ENCODE measurements at places on chromosomes 16 and 17.

DNA sequence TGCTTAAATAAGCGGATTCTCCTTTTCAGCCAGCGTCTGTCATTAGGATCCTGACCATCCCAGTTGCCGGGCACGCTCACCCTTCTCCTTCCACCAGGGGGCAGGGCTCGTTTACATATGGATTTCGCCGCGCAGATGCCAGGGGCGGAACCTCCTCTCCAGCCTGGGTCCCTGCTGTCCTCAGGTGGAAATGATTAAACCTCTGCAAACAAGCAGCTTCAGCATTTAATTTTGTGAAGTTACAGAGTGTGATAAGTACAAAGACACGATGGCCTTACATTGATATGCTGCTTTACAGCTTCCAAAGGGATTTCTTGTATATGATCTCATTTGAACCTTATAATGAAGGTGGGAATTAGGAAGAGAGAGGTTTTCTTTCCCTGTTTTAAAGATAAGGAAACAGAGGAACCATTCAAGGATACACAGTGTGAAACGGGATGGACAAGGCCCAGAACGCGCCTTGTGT, 3.9 kb upstream of the KRT28 start:
- peak; percentile 73 for DNase-seq

- DNase-seq = no peak
Measured at GRCh38 chr16:72530434-72530833, 358.5 kb upstream of the PMFBP1 start.

GRCh38 chr17:60601447-60602384, 1.7 kb downstream of the PPM1D start:
- DNase-seq = peak; percentile 39

- DNase-seq = no peak
Measured at GRCh38 chr16:79593074-79593531, 7.4 kb downstream of the MAF start.

DNA sequence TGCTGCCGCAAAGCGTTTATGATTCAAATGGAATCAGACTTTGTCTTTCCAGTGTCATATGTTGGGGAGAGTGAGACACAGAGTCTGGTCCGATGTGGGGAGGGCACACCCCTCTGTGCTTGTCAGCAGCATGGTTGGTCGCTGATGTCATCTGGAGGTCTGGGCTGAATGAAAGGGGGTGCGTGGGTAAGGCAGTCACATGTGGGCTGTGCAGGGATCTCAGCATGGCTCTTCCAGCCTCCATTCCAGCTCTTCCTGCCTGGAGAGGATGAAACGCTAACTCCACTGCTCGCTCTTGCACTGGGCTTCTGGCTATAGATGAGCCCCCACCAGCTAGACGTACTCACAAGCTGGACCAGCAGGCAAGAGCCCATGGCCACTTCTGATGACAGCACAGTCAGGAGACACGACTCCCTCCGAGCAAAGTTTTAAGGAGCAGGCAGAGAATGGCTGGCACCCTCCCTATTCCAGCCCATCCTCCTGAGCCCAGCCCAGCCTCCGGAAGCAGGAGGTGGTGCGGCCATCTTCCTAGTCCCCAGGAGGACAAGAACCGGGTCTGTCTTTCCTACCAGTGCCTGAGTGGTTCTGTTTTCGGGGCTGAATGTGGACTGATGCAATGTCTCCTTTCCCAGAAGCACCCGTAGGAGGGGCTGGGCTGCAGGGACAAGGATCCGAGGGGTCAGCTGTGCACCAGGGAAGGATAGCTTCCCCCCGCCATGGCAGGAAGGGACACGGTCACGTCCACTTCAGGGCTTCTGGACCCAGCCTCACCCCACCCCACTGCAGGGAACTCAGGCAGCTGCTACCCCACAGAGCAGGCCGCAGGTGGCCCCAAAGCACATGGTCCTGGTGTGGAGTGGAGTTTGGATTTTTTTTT, 41.5 kb upstream of the CBFA2T3 start:
- no peak for DNase-seq

- no peak for DNase-seq
Measured at GRCh38 chr16:56438038-56438437, 12.7 kb upstream of the AMFR start.

- no peak for DNase-seq
Measured at GRCh38 chr16:58882292-58882691, 148.2 kb upstream of the GOT2 start.

DNA sequence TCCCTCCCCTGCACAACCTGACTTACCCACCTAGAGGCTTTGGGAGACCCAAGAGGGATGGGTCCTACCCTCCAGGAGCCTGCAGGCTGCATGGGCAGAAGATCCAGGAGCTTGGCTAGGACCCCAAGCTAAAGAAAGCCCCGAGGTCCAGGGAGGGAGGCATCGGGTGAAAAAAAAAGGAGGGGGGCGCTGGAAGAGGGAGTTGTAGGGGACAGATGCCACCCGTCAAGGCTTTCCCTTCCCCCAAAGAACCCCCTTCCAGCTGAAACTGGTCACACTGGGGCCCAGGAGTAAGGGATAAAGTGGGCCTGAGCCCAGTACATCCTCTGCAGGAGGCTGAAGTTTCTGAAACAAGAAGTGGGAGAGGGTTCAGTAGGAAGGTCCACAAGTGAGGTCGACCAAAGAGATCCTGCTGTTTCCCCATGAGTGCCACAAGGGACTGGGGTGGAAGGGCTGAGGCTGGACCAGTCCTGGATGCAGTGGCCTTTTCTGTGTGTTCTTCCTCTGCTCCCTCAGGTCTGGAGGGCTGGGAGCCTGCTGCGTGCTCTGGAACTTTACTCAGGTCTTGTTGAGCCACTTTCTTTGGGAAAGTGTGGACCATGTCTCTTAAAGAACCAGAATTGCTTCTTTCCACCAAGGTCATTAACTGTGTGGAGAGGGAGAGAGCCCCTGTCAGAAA, 14.2 kb upstream of the CBFB start:
- DNase-seq = no peak

DNA sequence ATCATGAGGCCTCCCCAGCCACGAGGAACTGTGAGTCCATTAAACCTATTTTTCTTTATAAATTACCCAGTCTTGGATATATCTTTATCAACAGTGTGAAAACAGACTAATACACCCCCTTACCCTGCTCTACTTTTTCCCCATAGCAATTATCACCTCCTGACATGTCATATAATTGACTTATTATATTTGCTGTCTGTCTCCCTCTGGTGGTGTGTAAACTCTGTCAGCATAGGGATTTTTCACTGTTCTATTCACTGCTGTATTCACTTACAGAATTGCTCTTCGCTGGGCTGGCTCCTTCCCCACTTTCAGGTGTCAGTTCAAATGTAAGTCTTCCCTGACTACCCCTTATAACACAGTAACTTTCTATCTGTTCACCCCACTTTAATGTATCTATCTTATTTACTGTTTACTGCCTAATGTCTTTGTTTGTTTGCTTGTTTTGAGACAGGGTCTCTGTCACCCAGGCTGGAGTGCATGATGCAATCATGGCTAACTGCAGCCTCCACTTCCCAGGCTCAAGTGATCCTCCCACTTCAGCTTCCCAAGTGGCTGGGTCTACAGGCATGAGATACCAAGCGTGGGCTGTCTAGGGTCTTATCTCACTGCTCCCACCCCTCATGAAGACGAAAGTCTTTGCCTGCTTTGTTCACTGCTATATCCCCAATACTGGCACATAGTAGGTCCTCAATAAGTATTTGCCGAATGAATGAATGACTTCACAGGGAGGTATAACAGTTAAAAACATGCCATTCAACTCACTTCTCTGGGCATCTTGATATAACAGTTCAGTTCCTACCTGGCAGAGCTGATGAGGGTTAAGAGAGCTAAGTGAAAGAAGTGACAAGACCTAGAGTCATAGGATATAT, 52.4 kb upstream of the CDH3 start:
- peak; percentile 9 for DNase-seq

GRCh38 chr16:84941921-84942320, 69.4 kb downstream of the ZDHHC7 start:
- no peak for DNase-seq

- no peak for DNase-seq
Measured at GRCh38 chr17:79097226-79098055, 22.8 kb downstream of the ENGASE start.

GRCh38 chr17:77555741-77556291, 402.7 kb upstream of the TNRC6C start:
- peak; percentile 92 for DNase-seq

- no peak for DNase-seq
Measured at GRCh38 chr16:49834531-49835151, 21.3 kb downstream of the ZNF423 start.

GRCh38 chr16:28149011-28149888, 62.5 kb downstream of the XPO6 start:
- no peak for DNase-seq

GRCh38 chr16:57379579-57379978, 7.3 kb downstream of the CX3CL1 start:
- no peak for DNase-seq

DNA sequence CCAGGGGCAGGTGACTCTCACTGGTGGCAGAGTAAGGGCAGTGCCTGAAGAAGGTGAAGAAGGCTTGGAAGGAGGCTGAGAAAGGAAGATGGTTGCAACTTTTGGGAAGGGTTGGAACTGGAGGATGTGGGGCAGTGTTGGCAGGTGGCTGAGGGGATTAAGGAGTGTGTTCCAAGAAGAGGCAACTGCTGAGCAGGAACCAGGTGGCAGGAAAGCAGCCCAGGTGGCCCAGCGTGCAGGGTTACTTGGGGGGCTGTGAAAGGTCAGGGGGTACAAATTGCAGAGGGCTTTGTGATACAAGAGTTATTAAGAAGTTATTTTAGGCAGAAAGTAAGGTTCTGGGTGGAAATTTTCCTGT, 28.6 kb downstream of the WSCD1 start:
- DNase-seq = no peak

DNA sequence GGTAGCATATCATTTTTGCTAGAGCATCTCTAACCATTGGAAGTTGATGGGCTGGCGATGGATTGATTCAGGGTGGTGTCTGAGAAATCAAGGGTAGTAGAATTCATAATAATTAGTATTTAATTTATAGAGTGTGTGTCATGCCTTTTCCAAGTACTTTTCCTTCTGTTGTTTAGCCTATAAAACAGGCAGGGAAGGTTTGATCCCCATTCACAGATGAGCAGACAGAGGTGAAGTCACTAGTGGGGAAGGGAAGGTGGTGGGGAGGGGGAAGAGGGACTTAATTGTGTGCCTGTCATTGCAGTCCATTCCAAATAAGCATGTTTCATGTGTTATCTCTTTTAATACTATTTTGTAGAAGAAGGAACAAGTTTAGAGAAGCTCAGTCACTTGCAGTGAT, 131.3 kb downstream of the MSI2 start:
- DNase-seq = no peak

- DNase-seq = no peak
Measured at GRCh38 chr17:49292901-49293300, 62.3 kb upstream of the PHOSPHO1 start.

DNA sequence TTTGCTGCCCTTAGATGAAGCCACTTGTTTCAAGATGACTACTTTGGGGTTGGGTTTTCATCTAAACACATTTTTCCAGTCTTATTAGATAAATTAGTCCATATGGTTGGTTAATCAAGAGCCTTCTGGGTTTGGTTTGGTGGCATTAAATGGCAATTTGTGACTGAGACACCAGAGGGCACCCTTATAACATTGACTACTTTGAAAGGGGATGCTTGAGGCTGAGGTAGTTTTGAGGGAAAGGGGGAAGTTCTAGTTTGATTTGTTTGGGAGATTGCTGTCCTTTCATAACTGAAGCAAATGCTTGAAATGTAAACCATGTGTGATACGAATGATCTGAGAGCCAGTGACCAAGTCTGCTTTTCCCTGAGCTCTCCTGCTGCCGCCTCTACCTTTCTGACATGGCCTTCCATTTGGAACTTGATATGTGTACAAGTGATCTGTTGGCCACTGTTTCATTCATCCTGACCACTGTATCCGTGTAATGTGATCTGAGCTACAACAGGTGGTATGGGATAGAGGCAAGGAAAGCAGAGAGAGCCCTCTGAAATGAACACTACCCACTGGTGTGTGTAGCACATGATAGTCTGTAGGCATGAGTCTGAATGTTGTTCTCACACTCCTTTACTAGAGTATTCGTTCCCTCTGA, 5.8 kb upstream of the RARA start:
- DNase-seq = peak; percentile 90

DNA sequence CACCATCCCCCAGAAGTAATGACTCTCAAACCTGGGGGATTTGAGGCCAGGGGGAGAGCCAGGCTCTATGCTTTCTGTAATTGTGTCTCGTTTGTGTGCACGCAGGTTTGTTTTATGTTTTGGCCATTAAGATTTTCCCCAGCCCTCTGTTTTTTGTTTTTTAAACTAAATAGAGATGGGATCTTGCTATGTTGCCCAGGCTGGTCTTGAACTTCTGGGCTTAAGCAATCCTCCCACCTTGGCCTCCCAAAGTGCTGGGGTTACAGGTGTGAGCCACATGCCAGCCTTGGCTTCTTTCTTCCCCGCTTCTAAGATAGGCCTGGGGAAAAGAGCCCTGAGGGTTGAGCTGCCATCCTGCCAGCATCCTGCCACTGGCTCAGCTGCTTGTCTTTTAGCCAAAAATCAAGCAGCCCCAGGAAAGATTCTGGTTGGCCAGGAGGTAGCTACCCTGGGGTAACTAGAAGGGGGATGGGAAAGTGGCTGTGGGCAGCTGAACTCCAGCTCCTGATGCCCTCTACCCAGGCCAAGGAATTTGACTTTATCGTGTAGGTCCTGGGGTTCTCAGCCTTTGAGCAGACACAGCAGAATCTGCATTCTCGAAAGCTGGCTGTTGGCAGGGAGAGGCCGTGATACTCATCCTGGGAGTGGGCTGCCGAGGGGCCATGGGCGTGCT, 18.4 kb downstream of the KDM8 start:
- DNase-seq = no peak
